ENCODE measurements at places on chromosomes 1 and 21. TPM values are rescaled to one million over a fixed set of nuclear protein-coding genes. Genes with fewer than 3 reads are reported as not detected.

TAS1R3 gene
- 1.6 TPM for total RNA-seq

RNF2 gene
- total RNA-seq = 87.6 TPM

CCDC27 gene
- not detected for total RNA-seq

MROH9 gene
- not detected for total RNA-seq

S1PR1 gene
- total RNA-seq = 16.0 TPM

NECTIN4 gene
- total RNA-seq = not detected

RHD gene
- not detected for total RNA-seq

EPHA2 gene
- total RNA-seq = 1.9 TPM

C1orf53 gene
- 1.3 TPM for total RNA-seq

LCE3D gene
- not detected for total RNA-seq

CDK11B gene
- 8.5 TPM for total RNA-seq

GGPS1 gene
- total RNA-seq = 21.6 TPM

SPATA45 gene
- total RNA-seq = not detected

MRPS15 gene
- total RNA-seq = 20.7 TPM

SHISAL2A gene
- not detected for total RNA-seq

TDRD5 gene
- total RNA-seq = 1.9 TPM

CSF3R gene
- 5.0 TPM for total RNA-seq

RAB42 gene
- total RNA-seq = 1.9 TPM

CAPZA1 gene
- 110 TPM for total RNA-seq

SPATA1 gene
- 0.63 TPM for total RNA-seq

LMX1A gene
- 0.31 TPM for total RNA-seq

RNF223 gene
- total RNA-seq = not detected

TRIM17 gene
- total RNA-seq = 2.2 TPM

OR2T11 gene
- total RNA-seq = not detected

PPT1 gene
- total RNA-seq = 48.5 TPM

RAVER2 gene
- 25.0 TPM for total RNA-seq

FNDC7 gene
- not detected for total RNA-seq

CAMK2N1 gene
- 65.7 TPM for total RNA-seq

PCAT6 gene
- total RNA-seq = not detected

CENPL gene
- total RNA-seq = 16.6 TPM

CD52 gene
- total RNA-seq = not detected

TP73 gene
- 0.31 TPM for total RNA-seq

ROR1 gene
- 2.5 TPM for total RNA-seq

ITPKB gene
- 4.4 TPM for total RNA-seq

CAMK1G gene
- 2.8 TPM for total RNA-seq

PLEKHA6 gene
- total RNA-seq = 20.3 TPM

FALEC gene
- 1.9 TPM for total RNA-seq

NTMT2 gene
- 0.63 TPM for total RNA-seq

RBP7 gene
- not detected for total RNA-seq

S100A14 gene
- total RNA-seq = not detected

WDR64 gene
- total RNA-seq = not detected

MYBPH gene
- not detected for total RNA-seq

DHRS3 gene
- 5.9 TPM for total RNA-seq

SPATC1L gene
- 10.3 TPM for total RNA-seq

MMEL1 gene
- total RNA-seq = 7.8 TPM

FAM72A gene
- total RNA-seq = 3.8 TPM

All from parietal lobe (tissue), 2 donors.